ENCODE measurements at places on chromosomes 1 and 21.

DNA sequence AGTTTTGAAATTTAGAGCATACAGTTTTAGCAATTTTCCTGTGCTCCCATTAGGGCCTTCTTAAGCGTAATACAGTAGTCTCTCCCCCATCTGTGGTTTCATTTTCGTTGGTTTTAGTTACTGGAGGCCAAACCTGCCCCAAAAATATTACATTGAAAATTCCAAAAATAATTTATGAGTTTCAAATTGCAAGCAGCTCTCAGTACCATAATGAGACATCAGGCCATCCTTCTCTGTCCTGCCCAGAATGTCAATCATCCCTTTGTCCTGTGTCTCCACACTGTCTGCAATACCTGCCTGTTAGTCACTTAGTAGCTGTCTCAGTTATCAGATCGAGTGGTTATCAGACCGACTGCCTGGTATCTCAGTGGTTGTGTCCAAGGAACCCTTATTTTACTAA, 45.4 kb downstream of the ADSS2 start:
- H3K4me1 ChIP-seq = no peaks in the 10 kb centered on the region
- DNase-seq = no peak
- no peaks in the 10 kb centered on the region for H3K27me3 ChIP-seq
- no peak overlapping the region for H3K27ac ChIP-seq
- H3K36me3 ChIP-seq = peaks cover 85% of the 10 kb centered on the region
- no peak overlapping the region for H3K4me3 ChIP-seq

DNA sequence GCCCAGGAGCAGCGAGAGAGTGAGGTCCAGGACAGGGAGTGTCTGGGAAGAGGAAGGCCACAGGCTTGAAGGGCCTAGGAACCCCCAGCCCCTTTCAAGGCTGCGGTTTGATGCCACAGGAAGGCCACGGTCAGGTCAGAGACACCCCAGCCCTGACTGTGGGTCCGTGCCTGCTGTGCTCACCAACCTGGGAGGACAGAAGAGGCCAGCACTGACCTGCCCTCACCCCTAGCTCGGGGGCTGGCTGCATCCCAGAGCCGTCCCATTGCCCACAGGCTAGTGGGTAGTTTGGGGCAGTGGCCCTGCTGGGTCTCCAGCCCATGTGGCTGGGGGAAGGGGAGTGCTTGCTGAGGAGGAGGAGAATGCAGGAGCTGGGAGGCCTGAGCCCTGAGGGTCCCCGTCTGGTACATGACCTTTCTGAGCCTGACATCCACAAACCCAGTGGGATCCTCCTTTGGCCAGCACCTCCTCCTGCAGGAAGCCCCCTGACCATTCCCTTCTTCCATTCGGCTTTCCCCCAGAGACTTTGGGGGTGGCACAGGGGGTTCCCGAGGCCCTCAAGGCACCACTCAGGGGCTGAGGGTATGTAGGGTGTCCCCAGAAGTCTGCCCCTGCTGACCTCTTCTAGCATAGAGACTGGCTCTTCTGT, 54.3 kb downstream of the WNT9A start:
- no peak for DNase-seq
- peaks cover 5% of the 10 kb centered on the region for H3K4me1 ChIP-seq
- no peak overlapping the region for H3K4me3 ChIP-seq
- H3K36me3 ChIP-seq = no peaks in the 10 kb centered on the region
- peak overlapping the region; percentile 66 for H3K27ac ChIP-seq
- H3K27me3 ChIP-seq = no peaks in the 10 kb centered on the region

- H3K27me3 ChIP-seq = no peaks in the 10 kb centered on the region
- H3K4me3 ChIP-seq = no peak overlapping the region
- no peaks in the 10 kb centered on the region for H3K36me3 ChIP-seq
- DNase-seq = no peak
Measured at GRCh38 chr1:98267423-98267822, 346.6 kb upstream of the DPYD start.

DNA sequence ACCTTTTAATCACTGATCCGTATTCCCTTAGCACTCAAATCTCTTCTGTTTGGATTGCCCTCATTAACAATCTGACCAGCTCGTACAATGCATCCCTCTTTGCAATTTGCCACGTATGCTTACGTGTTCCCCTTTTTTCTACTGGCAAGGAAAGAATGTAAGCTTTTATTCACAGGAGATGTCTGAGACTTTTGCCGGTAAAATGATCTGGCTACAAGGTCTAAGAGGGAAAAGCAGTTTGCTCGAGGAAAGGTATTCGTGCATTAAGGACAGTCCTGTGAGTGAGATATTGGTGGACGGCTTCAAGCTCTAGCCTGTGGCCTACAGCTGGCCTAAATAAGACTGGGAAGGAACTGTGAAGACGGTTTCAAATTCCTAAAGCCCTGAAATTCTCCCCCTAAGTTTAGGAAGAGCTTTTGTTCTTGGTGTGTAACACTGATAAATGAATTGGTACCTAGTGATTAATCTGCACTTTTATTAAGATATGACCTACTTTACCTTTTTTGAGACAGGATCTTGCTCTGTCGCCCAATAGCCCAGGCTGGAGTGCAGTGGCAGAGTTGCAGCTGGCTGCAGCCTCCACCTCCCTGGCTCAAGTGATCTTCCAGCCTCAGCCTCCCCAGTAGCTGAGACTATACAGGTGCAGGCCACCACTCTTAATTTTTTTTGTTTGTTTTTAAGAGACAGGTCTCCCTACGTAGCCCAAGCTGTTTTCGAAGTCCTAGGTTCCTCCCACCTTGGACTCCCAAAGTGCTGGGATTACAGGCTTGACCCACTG, 895 bp upstream of the UBR4 start:
- DNase-seq = no peak
- peak overlapping the region; percentile 93 for H3K27ac ChIP-seq
